CD4-positive, alpha-beta T cell (primary cell): ENCODE measurements at places on chromosomes 11 and 22. TPM values are rescaled to one million over a fixed set of nuclear protein-coding genes. Genes with fewer than 3 reads are reported as not detected.

NEFH gene
- 0.06 TPM for total RNA-seq

DNA sequence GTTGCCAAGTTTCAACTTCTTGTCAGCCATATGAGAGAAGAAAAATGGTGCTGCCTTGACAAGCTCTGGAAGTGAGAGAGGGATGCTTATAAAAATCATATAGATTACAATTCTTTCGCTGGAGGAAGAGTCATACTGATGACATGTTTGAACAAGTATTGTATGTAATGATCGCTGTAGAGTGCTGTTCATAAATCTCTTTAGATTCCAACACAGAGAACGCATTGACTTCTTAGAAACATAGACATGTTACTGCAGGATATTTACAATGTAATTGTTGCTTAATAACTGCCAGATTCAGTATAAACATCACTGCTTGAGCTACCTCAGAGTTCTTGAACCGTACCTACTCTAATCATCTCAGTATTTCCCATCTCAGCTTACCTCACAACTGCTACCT is 571.6 kb downstream of the LUZP2 start:
- no peak for DNase-seq

GRCh38 chr22:27959335-27960090 is 40.5 kb upstream of the PITPNB start:
- no peak for DNase-seq

- DNase-seq: no peak
Observed at GRCh38 chr11:131446590-131447275, 76.3 kb downstream of the NTM start.

GRCh38 chr11:90468923-90469322 is 246.1 kb upstream of the CHORDC1 start:
- no peak for DNase-seq

- no peak for DNase-seq
Observed at GRCh38 chr11:91199866-91200265, 977.0 kb upstream of the CHORDC1 start.

DNA sequence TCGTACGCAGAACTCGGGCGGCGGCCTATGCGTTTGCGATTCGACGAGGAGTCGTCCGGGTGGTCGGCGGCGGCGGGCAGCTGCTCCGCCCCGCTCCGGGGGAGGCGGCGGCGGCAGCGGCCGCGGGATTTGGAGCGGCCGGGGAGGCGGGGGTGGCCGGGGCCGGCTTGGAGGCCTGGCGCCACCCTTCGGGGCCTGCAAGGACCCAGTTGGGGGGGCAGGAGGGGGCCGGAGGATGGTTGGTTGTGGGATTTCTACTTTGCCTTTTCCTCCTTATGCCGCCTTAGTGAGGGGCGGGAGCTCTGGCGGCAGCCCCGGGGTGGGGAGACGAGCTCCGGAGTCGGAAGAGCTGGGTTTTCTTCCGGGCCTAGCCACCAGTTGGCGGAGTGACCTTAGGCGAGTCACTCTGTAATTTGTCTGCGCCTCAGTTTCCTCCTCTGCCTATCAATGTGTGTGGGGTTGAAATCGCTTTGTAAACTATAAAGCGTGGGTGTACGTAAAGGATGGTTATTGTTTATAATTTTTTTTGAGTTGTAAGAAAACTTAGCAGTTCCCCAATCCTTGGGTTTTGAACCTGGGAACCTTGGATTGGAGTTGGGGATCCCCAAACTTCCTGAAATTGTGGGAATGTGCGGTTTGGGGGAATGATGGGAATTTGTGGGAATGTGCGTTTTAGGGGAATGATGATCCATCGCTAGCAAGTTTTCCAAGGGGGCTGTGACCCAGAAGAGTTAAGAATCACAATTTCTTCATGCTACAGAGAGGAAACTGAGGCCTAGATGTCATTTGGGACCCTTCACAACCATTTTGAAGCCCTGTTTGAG is 679 bp downstream of the TUG1 start:
- DNase-seq: peak; percentile 67

GRCh38 chr11:120835601-120836228 is 188.2 kb upstream of the TBCEL start:
- DNase-seq: no peak

DNA sequence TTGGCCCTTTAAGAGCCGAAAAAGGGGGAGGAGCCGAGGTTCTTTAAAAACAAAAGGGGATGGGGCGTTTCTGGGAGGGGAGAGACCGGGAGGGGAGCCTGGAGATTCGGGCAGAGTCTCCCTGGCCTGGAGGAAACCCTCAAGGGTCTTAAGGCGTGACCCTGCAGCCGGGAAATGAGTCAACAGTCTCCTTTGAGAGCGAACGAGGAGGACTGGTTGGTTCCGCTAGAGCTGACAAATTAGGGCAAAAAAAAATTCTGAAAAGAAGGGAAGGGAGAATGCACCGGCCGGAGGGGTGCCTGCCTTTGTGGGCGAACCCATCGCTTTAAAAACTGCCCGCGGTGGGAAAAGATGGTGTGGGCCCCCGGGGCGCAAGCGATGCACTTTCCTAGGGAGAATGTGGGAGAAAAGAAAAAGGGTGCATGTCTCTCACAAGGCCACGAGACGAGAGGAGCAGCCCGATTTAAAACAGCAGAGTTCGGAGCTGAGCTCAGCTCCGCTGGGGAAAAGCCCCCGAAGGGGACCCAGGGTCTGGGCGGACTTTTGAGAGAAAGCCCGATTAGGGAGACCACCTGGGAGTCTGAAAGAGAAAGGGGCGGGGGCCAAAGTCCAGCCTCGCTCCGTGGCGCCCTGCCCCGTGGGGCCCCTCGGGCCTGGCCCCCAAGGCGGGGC is 874 bp downstream of the ZFTA start:
- DNase-seq: no peak

VSIG10L2 gene
- not detected for total RNA-seq

TUBA8 gene
- total RNA-seq: 1.1 TPM

DNA sequence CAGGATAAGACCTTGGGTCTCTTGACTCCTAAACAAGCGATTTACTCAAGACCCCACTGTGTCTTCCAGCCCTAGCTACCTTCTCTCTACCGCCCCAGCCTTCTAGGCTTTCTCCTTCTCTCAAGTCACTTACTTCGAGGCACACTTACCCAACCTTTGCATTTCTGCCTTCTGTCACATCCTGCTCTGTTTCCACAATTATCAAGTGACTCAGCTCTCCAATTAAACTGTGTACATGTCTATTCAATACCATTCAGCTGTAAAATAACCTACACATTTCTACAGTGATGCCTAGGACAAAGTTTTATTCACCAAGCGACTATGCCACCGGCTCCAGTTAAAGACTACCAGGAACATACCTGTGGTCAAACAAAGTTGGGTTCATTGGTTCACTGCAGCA is 69.0 kb downstream of the LARGE1 start:
- no peak for DNase-seq

DNA sequence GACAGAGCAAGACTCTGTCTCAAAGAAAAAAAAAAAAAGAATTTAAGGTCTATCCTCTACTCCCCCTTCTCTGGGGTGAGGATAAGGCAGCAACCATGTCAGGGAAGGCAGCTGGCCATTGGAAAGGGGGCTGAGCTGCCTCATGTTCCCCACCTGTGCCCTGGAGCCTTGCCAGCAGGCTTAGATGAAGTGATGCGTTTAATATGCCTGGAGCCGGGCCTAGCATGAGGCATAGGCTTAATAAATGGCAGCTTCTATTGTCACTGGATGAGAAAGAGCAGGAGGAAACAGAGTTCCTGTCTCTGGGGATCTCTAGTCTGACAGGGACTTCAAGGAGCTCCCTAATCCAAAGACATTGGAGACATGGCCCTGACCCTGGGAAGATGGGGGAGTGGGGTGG is 3.2 kb upstream of the KCNE3 start:
- no peak for DNase-seq

DNA sequence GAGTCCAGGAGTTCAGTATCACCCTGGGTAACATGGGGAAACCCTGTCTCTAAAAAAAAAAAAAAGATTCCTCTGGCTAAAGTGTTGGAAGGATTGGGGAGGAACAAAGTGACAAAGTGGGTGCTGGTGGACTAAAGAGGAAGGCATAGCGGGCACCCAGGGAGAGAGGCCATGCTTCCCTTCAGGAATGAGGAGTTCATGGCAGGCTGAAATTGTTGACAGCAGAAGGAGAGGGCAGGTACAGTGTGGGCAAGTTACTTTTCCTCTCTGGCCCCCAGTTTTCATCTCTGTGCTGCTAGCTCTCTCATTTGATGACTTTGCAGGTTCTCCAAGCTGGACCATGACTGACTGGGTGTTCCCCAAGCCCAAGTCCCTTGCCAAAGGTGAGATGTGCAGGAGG is 4.4 kb upstream of the SYT13 start:
- DNase-seq: no peak

DNA sequence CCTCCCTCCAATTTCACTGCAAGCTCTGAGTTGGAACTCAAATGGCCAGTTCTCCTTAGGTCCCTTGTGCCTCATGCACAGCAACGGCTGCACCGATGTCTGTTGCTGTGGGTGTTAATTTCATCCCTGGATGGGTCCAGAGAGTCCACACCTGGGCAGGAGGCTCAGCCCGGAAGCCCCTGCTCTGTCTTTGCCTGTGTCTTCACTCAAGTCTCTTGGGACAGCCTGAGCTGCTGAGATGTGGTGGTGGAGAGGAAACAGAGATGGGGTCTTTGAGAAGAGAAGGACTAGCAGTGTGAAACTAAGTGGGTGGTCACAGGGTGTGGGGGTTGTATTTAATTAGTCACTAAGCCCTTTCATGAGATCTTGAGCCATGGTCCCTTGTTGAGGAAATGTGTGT is 109.3 kb downstream of the NECTIN1 start:
- no peak for DNase-seq

GRCh38 chr22:42114721-42115120 is 15.9 kb downstream of the CYP2D6 start:
- DNase-seq: no peak

IFITM5 gene
- not detected for total RNA-seq

- no peak for DNase-seq
Observed at GRCh38 chr11:89447845-89448244, 43.3 kb downstream of the NOX4 start.

KCNQ1 gene
- total RNA-seq: 31.3 TPM

DNA sequence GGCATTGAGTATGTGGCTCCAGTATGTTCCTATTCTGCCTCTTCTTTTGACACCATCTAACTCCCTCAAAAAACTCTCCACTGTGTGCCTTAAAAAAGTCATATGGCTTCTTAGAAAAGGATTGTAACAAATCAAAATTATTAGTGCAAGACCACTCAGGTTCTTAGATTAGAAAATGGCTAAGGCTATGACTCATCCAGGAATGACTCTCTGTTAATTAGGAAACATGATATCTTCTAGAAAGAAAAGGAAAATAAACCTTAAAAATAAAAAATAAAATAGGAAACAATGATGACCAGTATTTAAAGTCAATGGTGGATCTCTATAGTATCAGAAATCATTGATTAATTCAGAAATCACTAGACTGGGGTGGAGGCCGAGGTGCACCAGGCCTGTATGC is 21.7 kb downstream of the SLC25A17 start:
- no peak for DNase-seq

GRCh38 chr11:74232311-74232950 is 61.3 kb downstream of the PPME1 start:
- no peak for DNase-seq

DNA sequence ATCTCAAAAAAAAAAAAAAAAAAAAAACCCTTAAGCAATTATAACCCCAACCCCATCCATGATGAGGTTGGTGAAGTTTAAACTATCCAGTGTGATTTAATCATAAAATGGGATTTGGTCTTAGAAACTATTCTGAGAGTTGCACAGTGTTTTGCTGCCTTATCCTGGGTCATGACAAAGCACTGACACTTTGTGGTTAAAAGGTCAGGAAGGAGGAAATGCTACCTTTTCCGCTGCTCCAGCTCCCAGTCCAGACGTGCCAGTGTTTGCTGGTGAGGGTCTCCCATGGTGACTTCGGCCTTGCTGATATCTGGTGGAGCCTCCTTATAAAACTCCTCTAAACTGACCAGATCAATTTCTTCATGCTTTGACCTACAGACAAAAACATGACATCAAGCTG is 14.5 kb downstream of the THOC5 start:
- DNase-seq: no peak

- no peak for DNase-seq
Observed at GRCh38 chr11:60422609-60423008, 6.8 kb upstream of the MS4A5 start.

DNA sequence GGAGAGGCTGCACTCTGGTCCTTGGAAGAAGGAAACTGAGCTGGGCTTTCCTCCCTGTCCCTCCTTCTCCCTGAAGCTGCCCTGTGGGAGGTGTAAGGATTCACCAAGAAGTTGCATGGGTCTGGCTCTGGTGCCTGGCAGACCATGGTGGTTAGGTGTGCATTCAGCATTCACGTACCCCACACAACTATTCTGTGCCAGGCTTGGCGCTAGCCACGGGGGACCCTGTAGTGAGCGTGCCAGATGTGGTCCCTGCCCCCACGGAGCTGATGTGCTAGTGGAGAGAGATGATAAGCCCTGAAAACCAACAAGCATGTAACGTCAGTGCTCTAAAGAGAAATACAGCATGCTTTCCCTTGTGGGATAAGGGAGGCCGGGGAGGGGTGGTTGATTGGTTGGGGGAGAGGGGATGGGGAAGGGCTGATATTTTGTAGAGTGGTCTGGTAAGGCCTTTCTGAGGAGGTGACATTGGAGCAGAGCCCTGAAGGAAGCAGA is 48.9 kb downstream of the CD82 start:
- no peak for DNase-seq

- no peak for DNase-seq
Observed at GRCh38 chr11:46338988-46339666, 8.1 kb upstream of the DGKZ start.

GRCh38 chr22:29842740-29843139 is 4.7 kb upstream of the ASCC2 start:
- no peak for DNase-seq

DNA sequence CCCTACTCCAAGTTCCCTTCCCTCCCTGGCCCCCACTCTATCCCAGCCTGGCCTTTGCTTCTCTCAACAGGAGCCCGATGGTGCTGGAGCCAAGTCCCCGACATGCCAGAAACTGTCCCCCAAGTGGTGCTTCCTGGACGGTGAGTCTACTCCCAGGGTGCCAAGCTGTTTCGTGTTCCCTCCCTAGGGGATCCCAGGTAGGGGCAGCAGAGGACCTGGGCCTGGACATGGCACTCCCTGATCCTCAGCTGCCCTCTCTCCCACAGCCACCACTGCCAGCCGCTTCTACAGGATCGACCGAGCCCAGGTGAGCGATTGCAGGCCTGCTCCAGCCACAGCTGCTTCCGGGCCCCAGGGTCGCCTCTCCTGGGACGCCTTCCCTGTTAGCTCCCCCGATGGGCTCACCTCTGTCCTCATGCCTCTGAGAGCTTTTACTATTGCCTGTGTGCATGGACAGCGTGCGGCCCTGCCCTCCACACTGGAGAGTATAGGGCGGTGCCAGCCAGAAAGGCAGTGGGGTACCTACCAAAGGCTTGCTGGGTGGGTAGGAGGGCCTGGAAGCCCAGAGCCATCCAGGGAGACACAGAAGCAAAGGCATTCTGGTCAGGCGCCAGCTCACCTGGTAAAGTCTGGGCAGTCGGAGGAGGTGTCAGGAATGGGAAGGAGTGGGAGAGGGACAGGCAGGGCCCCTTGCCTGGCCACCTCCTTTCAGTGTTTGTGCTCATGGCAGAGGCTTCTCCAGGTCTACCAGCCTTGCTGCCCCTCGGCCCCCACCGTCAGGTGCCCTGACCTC is 5.0 kb upstream of the MDK start:
- DNase-seq: no peak

CRKL gene
- total RNA-seq: 43.5 TPM

- DNase-seq: no peak
Observed at GRCh38 chr22:19238900-19239299, 52.6 kb downstream of the CLTCL1 start.

- no peak for DNase-seq
Observed at GRCh38 chr11:126415128-126415527, 59.6 kb downstream of the ST3GAL4 start.

KRTAP5-9 gene
- 0.28 TPM for total RNA-seq
